ENCODE measurements at places on chromosomes 5 and 9. TPM values are rescaled to one million over a fixed set of nuclear protein-coding genes. Genes with fewer than 3 reads are reported as not detected.
A peak's percentile ranks its signal among the peaks of the same experiment; 100 is the strongest.

DNA sequence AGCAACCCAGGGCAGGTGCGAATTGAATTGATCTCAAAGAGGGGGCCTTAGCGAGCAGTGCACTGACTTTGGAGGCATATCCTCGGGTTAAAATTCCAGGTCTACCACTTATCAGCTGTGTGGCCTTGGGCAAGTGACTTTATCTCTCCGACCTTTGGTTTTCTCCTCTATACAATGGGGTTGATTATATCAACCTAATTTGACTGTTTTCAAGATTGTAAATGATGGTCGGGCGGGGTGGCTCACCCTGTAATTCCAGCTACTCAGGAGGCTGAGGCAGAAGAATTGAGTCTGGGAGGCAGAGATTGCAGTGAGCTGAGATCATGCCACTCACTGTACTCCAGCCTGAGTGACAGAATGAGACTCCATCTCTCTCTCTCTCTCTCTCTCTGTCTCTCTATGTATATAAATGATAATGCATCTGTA lies 18.7 kb downstream of the SPRY4 start:
- no peak for DNase-seq

DNA sequence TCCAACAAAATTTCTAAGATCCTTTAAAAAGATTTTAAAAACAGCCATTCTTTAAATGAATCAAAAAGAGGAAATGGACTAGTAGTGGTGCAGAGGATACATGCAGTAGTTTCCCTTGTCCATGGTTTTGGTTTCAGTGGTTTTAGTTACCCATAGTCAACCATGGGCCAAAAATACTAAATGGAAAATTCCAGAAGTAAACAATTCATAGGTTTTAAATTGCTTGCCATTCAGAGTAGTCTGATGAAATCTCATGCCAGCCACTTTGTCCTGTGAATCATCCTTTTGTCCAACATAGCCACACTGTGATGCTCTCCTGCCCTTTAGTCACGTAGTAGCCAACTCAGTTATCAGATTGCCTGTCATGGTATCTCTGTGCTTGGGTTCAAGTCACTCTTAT lies 286.1 kb downstream of the ANXA1 start:
- no peak for DNase-seq

GRCh38 chr9:71630377-71630995 lies 137.8 kb downstream of the CEMIP2 start:
- DNase-seq, result no peak

- DNase-seq, result no peak
Measured at GRCh38 chr5:64457846-64458245, 48.0 kb upstream of the RGS7BP start.

DNA sequence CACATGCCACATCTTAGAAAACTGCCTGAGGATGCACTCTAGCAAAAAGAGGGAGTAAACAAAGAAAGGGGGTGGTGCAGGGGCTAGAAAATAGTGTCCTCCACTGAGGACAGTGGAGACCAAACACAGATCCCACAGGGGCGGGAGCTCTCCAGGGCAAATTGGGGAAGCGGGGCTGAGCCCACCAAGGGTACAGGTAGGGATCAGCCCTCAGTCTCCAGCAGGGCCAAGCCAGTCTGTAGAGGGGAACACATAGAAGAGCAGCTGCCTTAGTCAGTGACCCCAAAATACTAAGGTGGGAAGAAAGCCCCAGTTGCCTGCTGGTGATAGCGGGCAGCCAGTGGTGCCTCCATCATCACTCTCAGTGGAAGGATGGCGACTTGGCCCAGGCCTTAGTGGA lies 134.0 kb downstream of the ATPSCKMT start:
- DNase-seq, result no peak

DNA sequence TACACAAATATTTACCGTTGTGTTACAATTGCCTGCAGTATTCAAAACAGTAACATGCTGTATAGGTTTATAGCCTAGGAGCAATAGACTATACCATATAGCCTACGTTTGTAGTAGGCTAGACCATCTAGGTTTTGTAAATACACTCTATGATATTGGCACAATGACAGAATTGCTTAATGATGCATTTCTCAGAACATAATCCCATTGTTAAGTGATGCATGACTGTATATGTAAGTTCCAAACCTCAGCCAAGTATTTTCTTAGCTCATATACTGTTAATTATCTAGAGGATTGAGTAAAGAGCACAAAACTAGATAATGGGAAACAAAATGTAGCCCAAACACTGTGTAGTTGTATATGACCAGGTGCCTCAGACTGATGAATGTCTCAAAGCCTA lies 220.1 kb downstream of the ANXA1 start:
- DNase-seq, result no peak

- DNase-seq, result no peak
Measured at GRCh38 chr5:32308946-32309345, 3.8 kb downstream of the MTMR12 start.

- peak; percentile 4 for DNase-seq
Measured at GRCh38 chr9:74645007-74645639, 148.0 kb downstream of the RORB start.

GRCh38 chr5:92380069-92380770 lies 997.1 kb upstream of the ARRDC3 start:
- DNase-seq, result no peak

DNA sequence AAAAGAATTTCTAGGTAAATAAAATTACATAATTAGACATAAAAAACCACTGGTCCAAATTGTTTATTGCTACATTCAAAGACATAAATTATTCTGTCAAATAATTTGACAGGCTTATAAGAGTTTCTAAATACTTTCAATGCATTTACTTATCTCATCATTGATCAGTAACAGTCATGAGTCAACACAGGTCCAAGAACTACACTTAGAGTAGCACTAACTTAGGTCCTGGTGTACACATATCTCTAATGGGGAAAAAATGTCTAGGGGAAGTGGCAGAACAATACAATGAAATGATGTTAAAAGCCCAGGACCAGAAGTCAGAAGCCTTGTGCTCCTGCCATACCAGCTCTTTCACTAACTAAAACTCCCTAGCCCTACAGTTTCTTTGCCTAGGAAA lies 96.5 kb upstream of the SLCO6A1 start:
- DNase-seq, result no peak

- DNase-seq, result no peak
Measured at GRCh38 chr5:472076-472655, 29.2 kb downstream of the EXOC3 start.

The SV2C gene
- 0.88 TPM for total RNA-seq

DNA sequence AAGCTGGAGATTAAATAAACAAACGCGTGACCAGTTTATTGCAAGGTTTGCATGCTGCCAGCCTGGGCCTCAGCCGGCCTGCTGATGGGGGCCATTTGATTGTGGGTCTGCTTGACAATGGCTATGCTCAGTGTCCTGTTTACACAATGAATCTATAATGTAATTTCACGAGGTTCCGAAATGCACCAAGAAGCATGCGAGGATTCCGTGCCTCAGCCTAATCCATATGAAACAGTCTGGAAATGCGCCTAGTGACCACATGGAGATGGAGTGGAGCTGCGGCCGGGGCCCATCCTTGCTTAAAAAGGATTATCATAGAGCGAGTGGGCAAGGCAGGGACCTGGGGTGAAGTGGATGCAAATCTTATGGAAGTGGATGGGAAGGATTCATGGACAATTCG lies 382.4 kb downstream of the CDK5RAP2 start:
- no peak for DNase-seq

The STING1 gene
- 128 TPM for total RNA-seq

- peak; percentile 23 for DNase-seq
Measured at GRCh38 chr9:133725886-133726285, 12.3 kb downstream of the SARDH start.

GRCh38 chr5:121315786-121316185 lies 535.9 kb upstream of the FTMT start:
- DNase-seq, result no peak

The MARCOL gene
- not detected for total RNA-seq

- no peak for DNase-seq
Measured at GRCh38 chr5:54534191-54535004, 16.8 kb downstream of the SNX18 start.

DNA sequence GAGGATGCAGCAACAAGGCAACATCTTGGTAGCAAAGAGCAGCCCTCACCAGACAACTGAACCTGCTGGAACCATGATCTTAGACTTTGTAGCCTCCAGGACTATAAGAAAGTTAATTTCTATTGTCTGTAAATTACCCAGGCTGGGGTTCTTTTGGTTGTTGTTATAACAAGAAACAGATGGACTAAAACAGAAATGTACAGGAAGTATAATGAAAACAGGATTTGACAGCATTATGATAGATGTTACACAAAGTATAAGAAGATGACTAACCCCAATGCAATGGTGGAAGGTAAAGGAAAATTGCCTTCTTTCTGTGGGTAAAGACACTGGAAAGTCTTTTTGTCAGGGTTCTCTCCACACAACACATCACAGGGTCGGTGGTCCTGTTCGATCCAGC lies 204.2 kb downstream of the SGCD start:
- no peak for DNase-seq

DNA sequence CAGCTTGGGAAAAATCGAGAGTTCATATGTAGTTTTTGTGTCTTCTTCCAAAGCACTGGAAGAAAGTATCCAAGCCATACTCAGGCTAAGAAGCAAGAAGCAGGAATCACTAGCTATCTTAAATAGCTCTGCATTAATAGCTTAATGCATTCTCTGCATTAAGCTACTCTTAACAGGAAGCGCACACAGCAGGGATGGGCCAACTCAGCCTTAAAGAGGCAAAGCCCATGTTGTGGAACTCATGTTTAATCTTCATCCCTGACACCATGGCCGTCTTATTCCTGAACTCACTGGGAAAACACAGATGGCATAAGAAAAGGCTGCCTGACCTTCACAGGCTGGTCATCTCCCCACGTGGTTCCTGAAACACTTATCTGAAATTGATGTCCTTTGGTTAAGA lies 18.7 kb upstream of the ICE1 start:
- DNase-seq, result no peak

DNA sequence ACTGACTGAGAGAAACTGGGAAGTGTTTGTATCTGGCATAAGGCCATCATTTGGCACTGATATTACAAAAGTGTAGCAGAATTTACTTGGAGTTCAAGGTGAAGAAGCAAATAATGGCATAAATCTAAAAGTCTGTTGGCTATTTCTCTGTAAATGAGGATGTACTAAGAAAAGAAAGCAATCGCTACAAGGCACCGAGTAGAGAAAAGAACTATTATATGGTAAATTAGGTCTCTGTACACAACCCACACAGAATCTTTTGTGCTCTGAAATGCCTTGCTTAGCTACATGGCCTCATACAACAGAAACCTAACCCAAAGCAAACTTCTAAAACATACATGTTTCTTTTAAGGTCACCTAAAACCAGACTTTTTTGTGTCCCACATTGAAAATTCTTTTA lies 290.1 kb upstream of the WWC1 start:
- DNase-seq, result no peak

DNA sequence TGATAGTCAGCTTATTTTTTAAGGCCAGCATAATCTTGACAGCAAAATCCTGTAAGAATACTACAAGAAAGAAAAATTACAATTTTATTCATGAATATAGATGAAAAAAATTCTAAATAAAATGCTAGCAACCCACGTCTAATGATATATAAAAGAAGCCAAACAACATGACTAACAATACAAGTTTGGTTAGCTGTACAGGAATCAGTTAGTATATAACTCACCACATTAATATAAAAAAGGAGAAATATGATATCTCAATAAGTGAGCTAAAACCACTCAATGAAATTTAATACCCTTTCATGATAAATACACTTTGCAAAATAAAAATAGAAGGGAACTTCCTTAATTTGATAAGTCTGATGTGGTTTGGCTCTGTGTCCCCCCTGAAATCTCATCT lies 139.7 kb upstream of the MAN2A1 start:
- DNase-seq, result no peak

DNA sequence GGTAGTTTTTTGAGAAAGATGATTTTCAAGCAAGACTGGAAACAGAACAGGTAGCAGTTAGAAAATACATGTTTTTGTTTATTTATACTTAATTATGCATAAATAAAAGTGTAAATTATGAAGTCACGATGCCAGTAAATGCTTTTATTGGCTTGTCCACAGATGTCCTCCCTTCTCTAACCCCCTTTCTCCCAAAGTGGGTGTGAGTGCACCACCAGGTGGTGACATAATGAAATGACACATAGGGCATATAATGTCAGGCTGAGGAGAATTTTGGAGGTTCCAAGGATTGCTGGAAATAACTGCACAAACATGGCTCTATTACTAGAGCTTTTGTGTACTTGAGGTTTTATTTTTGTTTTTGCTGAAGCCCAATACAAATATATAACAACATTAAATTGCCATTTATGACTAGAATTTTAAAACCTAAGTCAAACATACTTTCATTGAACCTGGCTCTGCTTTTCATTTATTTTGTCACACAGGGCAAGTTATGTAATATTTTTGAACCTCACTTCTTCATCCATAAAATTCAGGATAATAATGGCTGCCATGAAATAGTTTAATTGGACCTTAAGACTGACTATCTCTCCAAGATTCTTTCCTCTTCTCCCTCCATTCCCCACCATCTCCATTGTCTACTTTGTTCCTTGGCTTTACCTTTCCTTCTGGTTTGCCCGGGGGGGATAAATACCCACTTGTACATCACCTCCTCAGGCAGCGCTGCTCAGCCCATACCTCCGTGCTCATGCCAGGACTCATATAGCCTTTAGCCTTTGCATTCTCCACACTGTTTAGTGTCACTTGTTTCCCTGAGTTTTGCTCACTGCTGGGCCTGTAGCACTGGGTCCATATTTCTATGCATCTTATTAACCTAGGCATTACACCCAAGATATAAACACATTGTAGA lies 168.8 kb downstream of the PDE4D start:
- no peak for DNase-seq

DNA sequence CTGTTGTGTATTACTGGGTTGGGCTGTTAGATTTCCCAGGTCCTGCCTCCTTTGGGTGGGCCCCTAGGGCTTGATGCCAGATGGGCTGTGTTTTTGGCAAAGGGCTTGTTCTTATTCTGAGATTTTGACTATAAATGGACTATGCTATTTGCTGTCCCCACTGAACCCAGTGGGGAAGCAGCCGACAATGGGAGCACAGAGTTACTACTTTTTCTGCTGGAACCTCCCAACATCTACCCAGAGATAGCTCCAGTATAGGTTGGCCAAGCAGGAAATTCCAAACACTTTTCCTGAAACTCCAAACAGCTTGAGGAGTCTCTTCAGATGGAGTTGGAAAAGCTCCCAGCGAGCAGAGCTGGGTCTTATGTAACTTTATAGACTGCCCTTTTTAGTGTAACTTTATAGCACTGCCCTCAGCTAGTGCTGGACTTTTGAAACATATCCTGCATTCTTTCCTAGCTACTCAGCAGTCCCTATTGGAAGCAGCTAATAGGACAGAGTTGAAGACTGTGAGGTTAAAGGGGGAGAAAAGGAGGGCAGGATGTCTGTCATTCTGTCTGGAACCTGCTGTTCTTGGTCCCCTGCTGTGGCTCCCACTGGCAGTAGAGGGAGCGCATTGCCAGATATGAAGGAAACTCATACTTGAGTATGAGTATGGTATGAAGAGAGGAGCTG lies 21.0 kb downstream of the RUSC2 start:
- DNase-seq, result no peak

Data from activated naive CD4-positive, alpha-beta T cell treated with anti-CD3 and anti-CD28 coated beads, Interleukin-2, amount 50 U/mL, for 72 hours (primary cell).